Hindlimb muscle (tissue), 1 donor: ENCODE measurements at places on chromosomes 6 and 20. TPM values are rescaled to one million over a fixed set of nuclear protein-coding genes. Genes with fewer than 3 reads are reported as not detected.

Gene LGSN
- polyA plus RNA-seq = not detected

DNA sequence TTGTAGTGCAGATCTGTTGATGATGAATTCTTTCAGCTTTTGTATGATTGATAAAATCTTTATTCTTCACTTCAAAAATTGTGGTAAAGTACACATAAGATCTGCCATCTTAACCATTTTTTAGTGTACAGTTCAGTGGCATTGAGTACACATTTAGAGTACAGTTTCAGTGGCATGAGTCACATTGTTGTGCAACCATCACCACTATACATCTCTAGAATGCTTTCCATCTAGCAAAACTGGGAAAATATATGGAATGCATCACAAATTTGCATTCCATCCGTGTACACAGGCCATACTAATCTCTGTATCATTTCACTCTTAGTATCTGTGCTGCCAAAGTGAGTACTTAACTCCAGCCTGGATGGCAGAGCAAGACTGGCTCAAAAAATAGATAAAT lies 28.7 kb downstream of the SIRPD start:
- DNase-seq = no peak

Gene SLC12A5
- 1.3 TPM for polyA plus RNA-seq

DNA sequence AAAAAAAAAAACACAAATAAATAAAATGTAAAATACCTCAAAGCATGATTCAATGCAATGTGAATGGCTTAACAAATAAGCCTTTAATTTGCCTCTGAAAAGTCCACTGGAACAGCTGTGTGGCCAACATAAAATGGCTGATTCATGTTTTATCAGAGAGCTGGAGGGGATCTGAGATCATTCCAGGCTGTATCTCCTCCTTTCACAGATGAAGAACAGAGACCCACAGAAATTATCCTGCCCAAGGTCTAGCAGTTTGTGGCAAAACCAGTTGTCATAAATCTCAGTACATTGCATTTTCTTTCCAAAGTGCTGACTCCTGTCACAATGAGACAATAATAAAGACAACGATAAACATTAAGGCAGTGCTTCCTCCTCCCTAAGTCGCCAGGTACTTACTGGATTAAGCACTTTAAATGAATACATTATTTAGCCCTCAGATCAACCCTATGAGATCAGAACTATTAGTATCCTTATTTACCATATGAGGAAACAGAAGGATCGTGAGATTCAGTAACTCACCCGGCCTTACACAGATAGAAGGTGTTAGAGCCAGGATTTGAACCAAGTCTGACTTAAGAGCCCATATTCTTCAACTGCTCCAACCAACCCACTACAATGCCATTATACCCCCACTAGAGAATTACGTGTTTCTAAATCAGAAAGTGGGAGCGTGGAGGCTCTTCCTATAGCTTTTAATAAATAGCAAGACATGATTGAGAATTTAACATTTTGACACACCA lies 118.3 kb downstream of the KIF13A start:
- no peak for DNase-seq

DNA sequence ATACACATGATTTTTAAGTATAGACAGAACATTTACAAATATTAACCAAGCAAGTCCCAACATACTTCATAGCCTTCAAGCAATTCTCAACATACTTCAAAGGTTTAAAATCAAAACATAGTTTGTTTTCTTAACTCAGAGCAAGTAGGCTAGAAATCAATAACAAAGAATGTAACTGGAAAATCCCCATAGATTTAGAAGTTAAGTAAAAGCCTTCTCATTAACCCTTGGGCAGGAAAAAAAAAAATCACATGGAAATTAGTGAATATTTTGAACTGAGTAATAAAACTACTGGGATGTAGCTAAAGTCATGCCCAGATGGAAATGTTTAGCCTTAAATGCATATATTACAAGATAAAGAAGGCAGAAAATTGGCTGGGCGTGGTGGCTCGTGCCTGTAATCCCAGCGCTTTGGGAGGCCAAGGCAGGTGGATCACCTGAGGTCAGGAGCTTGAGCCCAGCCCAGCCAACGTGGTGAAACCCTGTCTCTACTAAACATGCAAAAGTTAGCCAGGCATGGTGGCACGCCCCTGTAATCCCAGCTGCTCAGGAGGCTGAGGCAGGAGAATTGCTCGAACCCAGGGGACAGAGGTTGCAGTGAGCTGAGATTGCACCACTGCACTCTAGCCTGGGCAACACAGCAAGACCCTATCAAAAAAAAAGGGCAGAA lies 316.1 kb downstream of the TAF4 start:
- DNase-seq = no peak

- DNase-seq = no peak
Measured at GRCh38 chr6:35096129-35096862, 44.8 kb downstream of the TCP11 start.

GRCh38 chr20:21244808-21245207 lies 58.3 kb upstream of the XRN2 start:
- DNase-seq = no peak

Gene PRL
- 0.67 TPM for polyA plus RNA-seq
